ENCODE measurements at places on chromosomes 11 and 22. TPM values are rescaled to one million over a fixed set of nuclear protein-coding genes. Genes with fewer than 3 reads are reported as not detected.
A peak's percentile ranks its signal among the peaks of the same experiment; 100 is the strongest.

TMPRSS6 gene
- 0.22 TPM for total RNA-seq

- no peak for DNase-seq
Observed at GRCh38 chr11:46984548-46984947, 48.0 kb downstream of the CSTPP1 start.

LIPT2 gene
- total RNA-seq: 9.3 TPM

CECR2 gene
- not detected for total RNA-seq

DNA sequence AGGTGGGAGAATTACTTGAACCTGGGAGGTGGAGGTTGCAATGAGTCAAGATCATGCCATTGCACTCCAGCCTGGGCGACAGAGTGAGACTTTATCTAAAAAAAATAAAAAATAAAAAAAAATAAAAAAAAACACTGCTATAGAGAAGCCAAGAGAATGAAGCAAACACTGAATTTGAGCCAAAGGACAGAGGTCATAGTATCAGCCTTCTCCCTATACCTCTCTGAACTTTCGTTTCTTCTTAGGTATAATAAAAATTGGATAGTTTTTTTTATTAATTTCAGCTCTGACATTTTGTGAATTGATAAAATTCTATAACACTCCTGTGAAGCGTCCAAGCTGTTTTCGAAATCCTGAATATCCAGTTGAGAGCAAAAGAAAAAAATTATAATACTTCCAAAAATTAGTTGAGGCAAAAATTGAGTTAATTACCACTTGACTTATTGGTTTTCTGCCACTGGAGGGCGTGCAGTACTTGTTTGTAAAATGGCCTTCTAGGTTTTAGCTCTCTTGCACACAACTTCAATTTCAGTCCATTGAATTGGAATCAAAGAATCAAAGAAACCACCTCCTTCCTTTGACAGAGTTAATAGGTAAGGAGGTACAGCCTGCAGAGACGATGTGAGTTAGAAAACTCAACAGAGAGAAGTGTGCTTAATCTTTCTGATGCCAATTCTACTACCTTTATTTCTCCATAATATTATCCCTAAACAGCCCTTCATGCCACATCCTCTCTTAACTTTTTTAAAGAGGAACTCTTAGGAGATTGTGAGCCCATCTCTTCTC lies 143.2 kb downstream of the BBOX1 start:
- no peak for DNase-seq

GRCh38 chr11:18011633-18012032 lies 1.2 kb downstream of the SERGEF start:
- no peak for DNase-seq

RASL10A gene
- not detected for total RNA-seq

DNA sequence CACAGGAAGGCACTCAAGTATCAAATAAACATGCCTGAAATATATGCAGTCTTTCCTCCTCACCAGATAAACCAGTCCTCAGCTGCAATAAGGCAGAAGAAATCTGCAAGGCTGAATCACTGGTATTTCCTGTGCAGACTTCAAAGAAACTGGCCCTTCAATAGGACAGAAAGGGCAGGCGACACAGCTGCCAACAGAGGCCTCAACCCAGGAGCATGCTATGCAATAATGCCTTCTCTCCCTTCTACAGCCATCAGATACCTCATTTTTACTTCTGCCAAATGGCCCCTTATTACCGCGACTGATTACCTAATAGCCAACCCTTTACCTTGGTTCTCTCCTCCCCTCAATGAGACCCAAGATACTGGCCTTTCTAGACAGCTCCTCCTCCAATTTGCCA lies 8.0 kb downstream of the NUMA1 start:
- DNase-seq: no peak

C11orf97 gene
- total RNA-seq: not detected

- no peak for DNase-seq
Observed at GRCh38 chr11:132158091-132158490, 787.7 kb downstream of the NTM start.

GRCh38 chr11:113376156-113376555 lies 11.4 kb upstream of the ANKK1 start:
- no peak for DNase-seq

DNA sequence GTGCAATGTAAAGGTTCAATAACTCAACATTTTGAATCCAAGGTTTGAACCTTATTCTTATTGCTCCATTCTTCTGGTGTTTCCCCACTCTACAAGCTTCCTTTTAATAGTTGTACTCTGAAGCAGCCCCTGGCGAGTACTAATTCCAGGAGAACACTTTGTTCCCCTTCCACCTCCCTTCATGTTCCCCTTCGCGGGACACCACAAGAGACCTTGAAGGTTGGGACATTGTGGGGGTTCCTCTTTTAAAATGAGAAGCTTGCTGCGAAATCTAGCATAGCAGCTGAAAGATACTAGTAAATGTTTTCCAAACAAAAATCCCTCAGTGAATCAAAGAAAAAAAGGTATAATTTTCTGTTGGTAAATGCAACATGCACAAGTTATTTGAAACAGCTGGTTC lies 626.3 kb upstream of the LRRC4C start:
- DNase-seq: no peak

DNA sequence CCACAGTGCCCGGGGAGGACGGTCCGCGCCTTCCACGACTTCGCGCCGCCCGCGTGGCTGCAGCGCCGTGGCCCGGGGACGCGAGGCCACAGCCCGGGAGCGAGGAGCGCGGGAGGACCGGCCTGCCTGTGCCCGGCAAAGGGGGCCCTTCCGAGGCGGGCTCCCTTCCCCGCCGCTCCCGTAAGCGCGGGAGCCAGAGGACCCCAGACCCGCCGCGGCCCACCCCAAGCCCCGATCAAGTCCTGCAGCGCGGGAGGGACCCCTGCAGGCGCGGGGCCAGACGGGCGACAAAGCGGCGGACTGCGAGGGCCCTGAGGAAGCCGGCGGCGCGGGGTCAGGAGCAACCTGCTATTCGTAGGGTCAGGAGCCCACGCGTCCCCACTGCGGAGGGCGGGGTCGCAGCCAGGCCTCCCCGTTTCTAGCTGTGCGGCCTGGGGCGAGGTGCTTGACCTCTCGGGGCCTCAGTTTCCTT lies 110.3 kb downstream of the WNT7B start:
- DNase-seq: no peak

NLRX1 gene
- 9.8 TPM for total RNA-seq

DNA sequence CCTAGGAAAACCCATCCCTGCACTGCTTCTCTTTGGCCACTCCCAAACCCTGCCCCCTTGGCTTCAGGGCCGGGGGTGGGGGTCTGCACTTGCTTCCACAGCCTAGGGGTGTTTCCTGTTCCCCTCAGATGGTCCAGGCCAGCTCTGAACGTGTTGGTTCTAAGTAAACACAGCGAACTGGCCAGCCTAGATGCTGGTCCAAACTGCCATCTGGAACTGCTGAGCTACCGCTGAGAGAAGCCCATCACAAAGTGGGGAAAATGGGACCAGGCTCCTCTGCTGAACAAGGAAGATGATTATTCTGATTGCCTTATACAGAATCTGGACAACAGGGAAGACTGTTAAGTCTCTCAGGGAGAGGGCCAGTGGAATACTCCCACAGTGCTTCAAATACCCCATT lies 23.5 kb upstream of the YPEL1 start:
- DNase-seq: no peak

GRCh38 chr22:43828998-43829782 lies 17.1 kb upstream of the EFCAB6 start:
- DNase-seq: no peak

DNA sequence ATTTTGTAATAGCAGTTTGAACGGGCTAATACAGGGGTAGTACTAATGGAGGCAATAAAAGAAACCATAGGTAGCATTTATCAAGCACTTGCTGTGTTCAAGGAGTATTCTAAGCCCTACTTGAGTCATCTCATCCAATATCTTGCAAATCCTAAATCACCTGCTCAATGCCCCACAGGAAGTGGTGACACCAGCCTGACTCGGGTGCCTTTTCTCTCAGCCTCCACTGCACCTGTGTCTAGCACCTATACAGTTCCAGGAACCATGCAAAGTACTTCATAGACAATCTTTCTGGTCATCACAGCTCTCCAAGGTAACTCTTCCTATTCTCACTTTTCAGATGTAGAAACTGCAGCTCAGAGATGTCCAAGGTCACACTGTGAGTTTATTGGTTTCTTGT lies 98.0 kb downstream of the PRR5L start:
- DNase-seq: no peak

GRCh38 chr11:2305788-2306451 lies 4.1 kb downstream of the TSPAN32 start:
- no peak for DNase-seq

- no peak for DNase-seq
Observed at GRCh38 chr11:125935618-125936199, 10.1 kb upstream of the VSIG10L2 start.

GRCh38 chr22:29786031-29786430 lies 18.9 kb downstream of the UQCR10 start:
- DNase-seq: no peak

SLC37A2 gene
- total RNA-seq: 5.4 TPM

CD248 gene
- total RNA-seq: 4.6 TPM

- DNase-seq: no peak
Observed at GRCh38 chr11:120713296-120713695, 201.7 kb downstream of the GRIK4 start.

DNA sequence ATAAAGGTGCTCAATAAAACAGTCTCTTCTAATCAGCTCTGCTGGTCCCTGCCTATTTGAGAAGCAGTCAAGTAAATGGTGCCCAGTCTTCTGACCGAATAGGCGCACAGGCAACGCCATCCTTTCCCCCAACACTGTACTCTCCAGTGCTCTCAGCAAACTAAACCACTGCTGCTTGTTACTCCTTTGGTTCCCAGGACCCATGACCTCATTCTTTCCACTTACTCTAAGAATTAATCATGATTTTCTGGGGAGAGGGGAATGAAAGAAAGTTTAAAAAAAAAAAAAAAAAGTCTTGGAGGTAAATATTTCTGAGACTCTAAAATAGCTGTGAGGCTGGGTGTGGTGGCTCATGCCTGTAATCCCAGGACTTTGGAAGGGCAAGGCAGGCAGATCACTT lies 63.7 kb downstream of the SGSM3 start:
- DNase-seq: no peak

DNA sequence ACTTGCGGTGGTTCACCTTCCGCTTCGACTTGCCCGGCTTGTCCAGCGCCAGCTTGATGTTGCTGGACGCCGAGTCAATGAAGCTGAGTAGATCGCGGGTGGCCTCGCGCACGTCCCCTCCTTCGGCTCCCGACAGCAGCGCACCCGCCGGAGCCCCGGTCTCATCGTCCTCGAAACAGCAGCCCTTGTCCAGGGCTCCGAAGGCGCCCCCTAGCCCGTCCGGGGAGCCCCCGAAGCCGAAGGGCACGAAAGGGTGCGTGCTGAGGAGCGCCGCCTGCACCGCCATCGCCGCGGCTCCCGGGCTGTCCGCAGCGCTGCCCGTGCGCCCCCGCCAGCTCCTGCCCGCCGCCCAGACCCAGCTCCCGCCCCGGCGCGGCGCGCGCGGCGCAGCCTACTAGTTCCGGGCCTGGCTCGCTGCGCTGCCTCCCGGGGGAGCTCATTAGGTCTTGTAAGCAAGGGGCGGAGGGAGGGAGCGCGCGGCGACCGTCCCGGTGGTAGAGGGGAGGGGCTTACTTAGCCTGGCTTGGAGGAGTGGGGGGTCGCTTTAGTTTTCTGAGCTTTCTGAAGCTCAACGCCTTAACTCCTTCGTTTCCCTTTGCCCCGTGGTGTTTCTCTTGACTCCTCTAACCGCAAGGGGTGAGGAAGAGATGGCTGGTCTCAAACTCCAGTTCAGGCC lies at the start of gene FAM181B:
TSS of gene FAM181B (minus strand) at position 421 of the 676 bp plus-strand sequence. CDS start at position 286, 135 bp downstream.
- peak; percentile 42 for DNase-seq

CST6 gene
- 0.42 TPM for total RNA-seq

GRCh38 chr11:112320668-112321067 lies 60.0 kb upstream of the PLET1 start:
- no peak for DNase-seq

GRCh38 chr11:70399681-70400112 lies 1.4 kb downstream of the CTTN start:
- DNase-seq: no peak

DNA sequence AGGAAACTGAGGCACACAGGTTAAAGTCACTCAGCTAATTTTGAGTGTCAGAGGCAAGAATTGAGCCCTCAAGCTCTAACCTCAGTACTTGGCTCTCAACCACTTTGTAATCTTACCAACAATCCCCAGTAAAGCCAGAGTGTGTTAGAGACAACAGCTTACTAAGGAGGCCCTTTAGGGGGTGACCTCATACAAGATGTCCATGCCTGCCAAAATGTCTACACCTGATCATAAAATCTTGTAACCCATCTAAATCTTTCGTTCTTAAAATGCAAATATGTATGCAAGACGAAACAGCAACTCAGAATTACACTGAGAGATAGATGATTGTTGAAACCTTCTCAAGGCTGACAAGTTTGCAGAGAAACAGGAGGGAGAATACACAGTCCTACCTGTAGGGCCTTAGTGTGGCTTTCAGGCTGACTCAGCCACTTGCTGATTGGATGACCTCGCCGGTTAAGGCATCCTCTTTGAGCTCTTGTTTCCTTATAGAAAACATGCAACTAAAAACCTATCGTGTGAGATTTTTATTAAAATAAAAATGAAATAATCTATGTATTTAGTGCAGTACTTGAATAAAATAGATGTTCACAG lies 143.2 kb downstream of the OPCML start:
- no peak for DNase-seq

GRCh38 chr22:26842103-26842502 lies 184.7 kb downstream of the MIAT start:
- no peak for DNase-seq

DNA sequence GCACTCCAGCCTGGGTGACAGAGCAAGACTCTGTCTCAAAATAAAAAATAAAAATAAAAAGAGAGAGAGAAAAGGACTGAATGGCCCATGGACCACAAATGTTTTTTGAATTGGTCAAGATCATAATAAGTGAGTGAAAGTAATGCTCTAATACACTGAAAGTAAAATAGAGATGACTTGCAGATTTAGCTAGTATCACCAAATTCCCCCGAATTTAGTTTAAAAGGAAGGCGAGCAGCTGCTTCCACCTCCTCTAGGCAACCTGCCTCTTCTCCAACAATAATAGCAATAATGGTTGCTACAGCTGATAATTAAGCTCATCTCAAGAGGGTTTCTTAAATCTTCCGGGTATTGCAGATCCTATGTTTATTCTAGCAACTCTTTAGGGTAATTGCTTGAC lies 36.8 kb downstream of the CELF1 start:
- DNase-seq: no peak

GRCh38 chr11:45576461-45577215 lies 88.8 kb downstream of the CHST1 start:
- DNase-seq: no peak
